ENCODE measurements at places on chromosomes 2 and 18.

DNA sequence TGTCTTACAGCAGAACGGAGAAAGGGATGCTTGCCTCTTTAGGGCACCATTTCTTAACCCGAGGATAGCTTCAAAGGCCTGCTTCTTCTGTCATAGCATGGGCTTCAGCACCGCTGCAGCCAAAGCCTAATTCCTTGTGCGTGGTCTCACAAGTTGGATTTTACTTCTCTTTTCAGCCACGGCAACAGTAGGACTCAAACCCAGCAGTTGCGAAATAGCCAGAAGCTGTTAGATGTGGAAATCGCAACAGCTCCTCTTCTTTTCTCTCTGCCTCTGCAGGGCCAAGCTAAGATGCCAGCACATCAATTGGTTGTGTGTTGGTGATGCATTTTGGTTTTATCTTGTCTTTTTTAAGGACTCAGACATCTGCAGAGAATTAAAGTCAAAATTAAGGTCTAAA lies 3.1 kb downstream of the NRXN1 start:
- no peak for DNase-seq

GRCh38 chr2:38260469-38260868 lies 116.6 kb downstream of the ATL2 start:
- DNase-seq = no peak

DNA sequence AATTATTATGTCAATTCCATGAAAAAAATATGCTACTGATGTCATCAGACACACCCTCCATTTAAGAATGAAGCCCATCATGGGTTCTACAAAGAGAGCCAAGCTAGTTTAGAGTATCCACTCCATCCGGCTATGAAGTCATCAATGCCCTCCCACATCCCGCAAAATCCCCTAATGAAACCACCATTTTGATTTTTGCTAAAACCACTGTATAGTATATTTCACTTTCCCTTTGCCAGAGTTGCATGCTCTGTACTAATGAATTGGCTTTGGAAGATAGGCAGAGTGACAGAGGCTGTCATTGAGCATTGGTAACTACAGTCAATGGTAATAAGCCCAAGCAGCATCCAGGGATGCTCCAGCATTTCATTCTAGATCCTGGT lies 118.6 kb downstream of the ANKRD44 start:
- no peak for DNase-seq

- DNase-seq = no peak
These were observed 71.5 kb upstream of the DSG1 start for GRCh38 chr18:31246460-31246859.

GRCh38 chr18:65544701-65545100 lies 206.1 kb upstream of the CDH7 start:
- DNase-seq = no peak

DNA sequence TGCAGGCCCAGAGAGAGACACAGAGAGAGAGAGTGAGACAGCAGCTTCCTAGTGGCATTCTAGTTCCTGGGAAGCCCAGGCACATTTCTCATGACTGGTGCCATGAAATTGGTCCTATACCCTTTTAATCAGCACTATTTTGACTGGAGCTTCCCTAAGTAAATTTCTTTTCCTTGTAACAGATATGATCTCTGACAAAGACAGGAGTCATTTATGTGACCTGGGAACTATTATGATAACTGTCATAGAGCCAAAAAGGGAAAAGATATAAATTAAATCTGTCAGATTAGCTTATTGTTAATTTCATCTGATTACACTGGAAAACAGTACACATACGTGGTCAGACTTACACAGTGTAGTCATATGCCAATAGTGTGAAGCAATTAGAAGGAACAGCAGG lies 161.3 kb upstream of the HNRNPA3 start:
- DNase-seq = no peak

DNA sequence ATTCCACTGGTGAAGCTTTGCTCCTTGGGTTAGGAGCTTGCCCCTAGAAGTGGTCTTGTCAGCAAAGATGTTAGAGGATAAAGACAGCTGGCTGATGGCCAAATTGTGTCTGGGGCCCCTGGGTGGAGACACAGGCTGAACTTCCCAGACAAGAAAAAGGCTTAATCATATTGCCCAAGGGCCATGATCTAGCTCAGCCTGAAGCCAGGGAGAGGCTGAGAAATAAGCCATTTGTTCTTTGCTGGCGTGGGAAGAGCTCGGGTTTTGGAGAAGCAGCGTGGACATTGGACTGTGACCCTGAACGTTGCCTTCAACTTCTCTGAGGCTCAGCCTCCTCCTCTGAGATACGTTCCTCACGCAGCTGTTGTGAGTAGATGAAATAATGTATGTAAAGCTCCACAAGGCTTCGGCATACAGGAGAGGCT lies 153.0 kb downstream of the ZFP36L2 start:
- DNase-seq = no peak

DNA sequence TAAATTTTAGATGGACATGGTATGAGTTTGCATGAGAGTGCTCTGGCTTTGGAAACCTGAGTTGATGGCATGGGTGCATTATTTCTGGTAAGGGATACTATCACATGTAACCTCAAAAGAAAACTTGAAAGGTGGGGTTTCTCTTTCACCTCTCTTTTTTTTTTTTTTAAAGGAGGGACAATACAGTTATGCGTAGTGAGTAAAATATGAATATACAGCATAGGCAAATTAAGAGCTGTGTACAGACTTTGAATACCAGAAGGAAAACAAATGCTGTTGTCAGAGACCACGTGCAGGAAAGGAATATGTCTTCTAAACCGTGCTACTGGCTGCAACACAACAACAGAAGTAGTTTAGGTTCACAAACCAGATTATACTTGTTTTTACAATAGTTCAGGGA lies 82.1 kb downstream of the MAP4K4 start:
- no peak for DNase-seq

- no peak for DNase-seq
These were observed 272.9 kb upstream of the FIGN start for GRCh38 chr2:164008752-164009151.

DNA sequence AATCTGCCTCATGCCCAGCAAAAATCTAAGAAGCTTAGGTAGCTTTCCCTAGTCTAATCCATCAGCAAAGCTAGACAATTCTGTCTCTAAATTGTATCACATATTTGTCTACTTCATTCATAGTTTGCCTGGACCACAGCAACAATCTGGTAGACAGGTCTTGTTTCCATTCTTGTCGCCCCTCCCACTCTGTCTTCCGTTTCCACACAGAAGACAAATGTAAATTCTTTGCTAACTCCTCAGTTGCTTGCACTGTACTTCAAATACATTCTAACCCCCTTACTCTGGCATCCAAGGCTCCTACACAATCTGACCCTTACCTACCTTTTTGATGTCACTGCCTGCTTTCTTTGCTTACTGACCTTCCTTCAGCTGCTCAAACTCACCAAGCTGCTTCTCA lies 40.1 kb downstream of the THUMPD2 start:
- no peak for DNase-seq
